ENCODE measurements at places on chromosomes 4 and X.

DNA sequence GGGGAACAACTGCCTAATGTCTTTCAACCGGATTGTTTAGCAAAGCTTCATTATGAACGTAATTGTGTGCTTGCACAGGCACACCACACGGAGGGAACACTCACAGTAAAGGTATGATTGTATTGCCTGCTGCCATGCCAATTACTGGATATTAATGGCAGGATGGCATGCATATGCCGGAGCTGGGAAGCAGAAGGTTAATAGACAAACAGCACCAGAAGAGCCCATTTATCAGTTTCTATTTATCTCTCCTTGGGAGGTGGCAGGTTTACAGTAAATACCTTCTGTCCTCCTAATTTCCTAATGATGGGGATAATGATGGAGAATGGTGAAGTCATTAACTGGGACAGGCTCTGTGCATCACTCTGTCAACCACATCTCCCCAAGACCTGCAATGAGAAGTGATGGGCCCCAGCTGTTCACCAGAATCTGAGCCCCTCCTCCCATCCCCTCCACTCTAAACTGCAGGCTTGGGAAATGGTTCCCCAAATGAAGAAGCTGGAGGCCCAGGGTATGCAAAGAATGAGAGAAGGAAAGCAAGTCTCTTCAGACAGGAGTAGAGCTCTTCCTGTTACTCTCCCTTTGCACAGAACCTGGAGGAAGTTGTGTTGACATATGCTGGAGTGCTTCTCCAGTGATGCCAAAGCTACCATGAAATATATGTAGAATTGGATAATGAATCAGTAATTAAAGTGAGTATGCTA lies 160.8 kb downstream of the NAA11 start:
- peak; percentile 87 for DNase-seq

DNA sequence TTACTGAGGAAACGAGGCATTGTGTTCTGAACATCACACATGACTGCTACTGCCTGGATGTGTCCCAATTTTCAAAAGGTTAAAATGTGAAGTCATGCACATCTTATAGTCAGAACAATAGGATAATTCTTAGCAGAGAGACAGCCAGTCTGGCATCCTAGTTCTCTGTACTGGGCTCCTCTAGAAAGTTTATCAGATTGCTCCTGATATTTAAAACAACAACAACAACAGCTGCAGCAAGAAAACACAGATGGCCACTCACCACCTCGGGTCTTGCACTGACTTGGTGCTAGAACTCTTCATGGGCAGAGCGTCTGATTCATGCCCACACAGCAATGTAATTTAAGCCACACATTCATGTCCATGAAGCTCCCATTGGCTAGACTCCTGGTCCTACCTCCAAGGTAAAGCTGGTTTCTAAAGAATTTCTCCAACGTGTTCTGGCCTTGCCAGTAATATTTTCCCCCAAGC lies 33.3 kb upstream of the SLC2A9 start:
- DNase-seq: no peak

- no peak for DNase-seq
Measured at GRCh38 chr4:47672696-47673095, 165.2 kb downstream of the CORIN start.

DNA sequence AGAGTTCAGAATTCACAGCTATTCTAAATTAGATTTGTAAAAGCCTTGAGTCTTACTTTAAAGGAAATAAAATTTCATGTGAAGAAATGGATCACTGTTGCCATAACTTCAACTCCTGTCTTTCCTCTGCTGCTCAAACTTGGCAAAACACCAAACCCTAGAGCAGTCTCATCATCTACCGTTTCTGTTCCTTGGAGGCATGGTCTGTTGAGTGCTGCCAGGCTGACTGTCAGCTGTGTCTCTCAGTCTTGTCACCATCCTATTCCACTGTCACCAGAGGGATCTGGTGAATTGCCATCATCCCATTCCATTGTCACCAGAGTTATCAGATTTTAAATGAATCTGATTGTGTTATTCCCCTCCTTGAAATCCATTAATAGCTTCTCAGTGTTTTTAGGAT lies 55.6 kb downstream of the STIM2 start:
- DNase-seq: no peak

- DNase-seq: no peak
Measured at GRCh38 chr4:81060587-81061343, 30.3 kb downstream of the BMP3 start.

DNA sequence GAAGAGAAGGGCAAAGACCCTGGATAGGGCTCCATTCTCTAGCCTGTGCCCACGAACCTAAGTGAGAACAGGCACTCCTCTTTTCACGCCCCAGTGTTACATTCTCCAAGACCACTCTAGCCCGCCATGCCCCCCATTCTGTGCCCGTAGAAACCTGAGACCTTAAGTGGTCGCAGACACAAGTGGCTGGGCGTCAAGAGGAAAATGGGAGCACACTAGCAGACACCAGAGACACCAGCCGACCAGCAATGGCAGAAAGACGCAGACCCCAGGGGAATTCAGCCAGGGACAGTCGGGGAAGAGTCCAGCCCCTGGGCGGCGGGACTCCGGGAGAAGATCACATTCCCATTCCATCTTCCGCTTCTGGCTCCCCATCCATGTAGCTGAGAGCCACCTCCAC lies 2027.9 kb downstream of the PCDH7 start:
- DNase-seq: no peak

- DNase-seq: no peak
Measured at GRCh38 chr4:48436318-48436717, 46.8 kb upstream of the SLC10A4 start.

DNA sequence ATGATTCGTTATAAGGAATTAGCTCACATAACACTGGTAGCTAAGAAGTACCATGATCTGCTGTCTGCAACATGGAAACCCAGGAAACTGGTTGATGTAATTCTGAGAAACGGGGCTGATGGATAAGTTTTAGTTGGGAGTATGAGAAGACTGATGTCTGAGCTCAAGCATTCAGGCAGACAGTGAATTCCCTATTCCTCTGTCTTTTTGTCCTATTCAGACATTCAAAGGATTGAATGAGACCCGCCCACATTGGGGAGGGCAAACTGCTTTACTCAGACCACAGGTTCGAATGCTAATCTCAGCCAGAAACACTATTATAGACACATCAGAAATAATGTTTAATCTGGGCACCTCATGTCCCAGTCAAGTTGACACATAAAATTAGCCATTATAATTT lies 515.5 kb downstream of the STPG2 start:
- no peak for DNase-seq

GRCh38 chrX:109841257-109841656 lies 108.2 kb upstream of the ACSL4 start:
- no peak for DNase-seq

DNA sequence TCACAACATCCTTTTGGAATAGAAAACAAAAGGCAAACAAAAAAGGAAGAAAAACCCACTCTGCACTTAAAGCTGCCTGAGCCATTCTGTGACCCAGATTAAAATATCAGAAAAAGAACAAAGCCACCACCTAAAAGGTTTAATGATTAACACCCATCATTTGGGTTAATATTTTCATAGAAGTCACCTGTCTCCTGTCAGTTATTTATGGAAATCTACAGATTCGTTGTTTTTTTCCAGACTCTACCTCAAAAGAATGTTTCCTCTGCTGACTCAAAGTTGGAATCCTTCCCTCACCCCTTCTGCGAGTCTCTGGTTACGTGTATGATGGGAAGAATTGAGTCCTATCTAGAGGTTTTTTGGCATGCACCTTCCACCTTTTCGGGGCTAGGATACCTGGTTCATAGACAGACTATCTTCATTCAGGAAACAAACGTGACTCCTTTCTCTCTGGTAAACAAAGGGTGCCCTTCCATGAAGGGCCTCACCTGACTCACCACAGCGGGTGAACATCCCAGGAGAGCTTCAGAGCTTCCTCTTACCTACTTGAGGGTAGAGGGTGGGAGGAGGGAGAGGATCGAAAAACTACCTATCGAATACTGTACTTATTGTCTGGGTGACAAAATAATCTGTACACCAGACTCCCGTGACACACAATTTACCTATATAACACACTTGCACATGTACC lies 19.6 kb upstream of the CA5B start:
- no peak for DNase-seq

DNA sequence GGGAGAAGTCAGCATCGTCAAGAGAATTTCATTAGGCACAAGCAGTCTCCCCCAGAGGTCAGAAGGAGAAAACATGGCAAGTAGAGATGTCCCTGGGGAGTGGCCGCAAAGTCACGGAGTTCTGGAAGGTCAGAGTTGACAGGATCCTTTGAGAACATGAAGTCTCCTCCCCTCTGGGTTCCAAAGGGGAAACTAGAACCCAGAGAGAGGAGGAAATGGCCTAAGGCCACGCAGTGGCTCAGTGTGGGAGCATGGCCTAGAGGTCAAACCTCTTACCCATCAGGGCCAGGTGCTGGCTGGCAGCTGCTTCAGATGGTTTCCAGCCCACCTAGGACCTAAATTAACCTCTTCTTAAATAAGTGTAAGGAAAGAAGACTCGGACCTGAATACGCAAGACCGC lies 884 bp downstream of the IDH3G start:
- DNase-seq: no peak

DNA sequence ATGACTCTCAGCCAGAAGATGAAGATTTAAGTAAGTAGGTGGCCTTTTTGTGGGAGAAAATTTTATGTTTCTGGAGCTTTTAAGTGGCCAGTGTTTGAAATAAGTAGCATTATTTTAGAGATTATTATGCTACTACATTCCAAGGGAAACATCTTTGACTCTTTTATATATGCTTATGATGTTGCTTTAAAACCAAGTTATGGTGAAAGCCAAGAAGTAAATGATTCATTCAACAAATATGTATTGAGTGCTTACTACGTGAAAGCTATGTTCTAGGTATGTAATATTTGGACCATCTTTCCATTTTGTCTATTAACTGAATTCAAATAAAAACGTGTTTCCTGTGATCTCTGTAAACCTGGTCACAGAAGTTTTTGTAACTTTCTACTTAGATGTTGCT lies 58.3 kb downstream of the ZFX start:
- no peak for DNase-seq

DNA sequence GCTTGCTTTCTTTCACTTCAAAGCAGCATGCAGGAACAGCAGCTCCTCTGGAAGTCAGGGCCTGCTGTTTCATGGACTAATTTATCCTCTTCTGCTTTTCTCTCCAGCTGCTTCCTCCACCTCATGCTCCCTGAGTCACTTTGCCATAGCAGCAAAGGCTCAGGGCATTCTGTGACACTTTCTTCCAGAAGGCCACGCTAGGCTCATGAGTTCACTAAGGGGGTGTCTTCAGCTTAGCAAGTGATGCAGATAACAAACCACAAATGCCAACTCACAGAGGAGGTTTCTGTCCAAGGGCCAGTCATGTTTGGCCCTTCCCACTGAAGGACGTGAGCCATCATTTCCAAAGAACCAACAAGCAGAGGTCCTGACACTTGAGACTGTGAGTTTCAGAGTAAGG lies 200.2 kb downstream of the ADGRA3 start:
- DNase-seq: peak; percentile 56

GRCh38 chr4:119652998-119653397 lies 24.4 kb upstream of the PDE5A start:
- no peak for DNase-seq

DNA sequence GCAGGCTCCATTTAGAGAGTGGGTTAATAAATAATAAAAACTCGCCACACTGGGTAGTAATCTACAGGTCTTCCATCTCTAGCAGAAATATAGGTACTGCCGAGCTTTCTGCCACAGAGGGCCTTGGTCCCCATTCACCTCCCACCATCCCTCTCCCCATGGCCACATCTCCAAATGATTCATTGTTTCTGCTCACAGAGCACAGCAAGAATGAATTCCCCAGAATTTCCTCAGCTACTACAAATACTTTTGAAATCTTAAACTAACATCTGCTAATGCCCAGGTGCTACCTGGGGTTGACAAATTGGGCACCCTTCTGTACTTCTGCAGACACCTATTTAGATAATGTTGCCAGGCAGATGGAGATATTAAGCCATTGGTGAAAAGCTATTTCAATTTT lies 5.1 kb downstream of the PHEX start:
- no peak for DNase-seq

GRCh38 chr4:80852061-80852460 lies 178.4 kb upstream of the BMP3 start:
- peak; percentile 47 for DNase-seq

GRCh38 chr4:55931043-55931442 lies 17.7 kb upstream of the CEP135 start:
- no peak for DNase-seq

DNA sequence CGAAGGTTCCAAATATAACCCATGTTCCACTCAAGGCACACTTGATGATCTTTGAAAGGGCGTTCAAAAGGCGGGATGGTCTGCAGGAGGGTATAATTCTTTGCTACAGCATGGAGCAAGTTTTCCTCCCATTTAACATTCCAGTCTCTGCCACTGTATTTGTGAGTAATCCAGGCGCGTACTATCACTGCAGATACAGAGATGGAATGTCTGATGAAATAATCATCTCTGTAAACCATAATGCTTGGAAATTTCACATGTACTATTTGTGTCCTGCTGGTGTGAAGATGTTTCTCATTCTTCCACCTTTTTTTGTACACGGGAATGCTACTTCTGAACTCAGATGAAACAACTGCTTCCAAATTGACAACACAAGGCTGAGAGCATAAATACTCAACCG lies 15.5 kb downstream of the SEL1L3 start:
- no peak for DNase-seq

GRCh38 chrX:36436361-36436760 lies 516.8 kb downstream of the CFAP47 start:
- no peak for DNase-seq

All from spinal cord (tissue), 10 donors.